ENCODE measurements at places on chromosomes 12 and 14.
A peak's percentile ranks its signal among the peaks of the same experiment; 100 is the strongest.

DNA sequence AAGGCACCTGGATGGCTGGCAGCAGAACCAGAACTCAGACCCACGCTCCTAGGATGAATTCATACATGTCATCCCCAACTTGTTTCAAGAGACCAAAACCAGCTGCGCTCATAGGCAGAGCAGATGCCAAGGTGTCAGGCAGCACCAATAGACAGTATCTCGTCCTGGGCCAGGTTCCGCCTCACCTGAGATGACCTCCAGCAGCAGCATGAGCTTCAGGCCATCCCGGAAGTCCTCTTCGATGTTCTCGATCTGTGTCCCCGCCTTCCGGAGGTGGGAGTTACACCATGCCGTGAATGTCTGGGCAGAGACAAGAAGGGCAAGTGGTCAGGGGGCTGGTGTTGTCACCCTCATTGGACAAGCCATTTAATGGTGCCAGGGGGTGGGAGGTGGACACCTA is 53.7 kb downstream of the ACTN1 start:
- no peak for DNase-seq

DNA sequence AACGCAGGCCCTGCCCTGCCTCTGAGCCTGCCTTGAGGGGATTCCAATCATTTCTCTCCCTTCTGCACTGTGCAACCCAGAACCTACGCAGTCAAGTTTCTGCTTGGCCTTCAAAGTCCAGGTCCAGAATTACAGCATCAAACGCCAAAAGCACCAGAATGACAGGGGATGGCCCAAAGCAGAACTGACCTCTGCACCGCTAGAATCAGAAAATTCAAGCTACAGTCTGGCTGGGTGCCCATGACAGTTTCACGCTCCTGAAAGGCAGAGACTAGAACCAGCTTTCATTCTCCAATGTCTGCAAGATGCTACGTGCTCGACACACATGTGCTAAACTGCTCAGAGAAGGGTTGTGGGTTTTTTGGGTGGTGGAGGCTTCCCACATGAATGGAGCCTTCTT is 4.1 kb downstream of the CLMN start:
- DNase-seq, result no peak

GRCh38 chr14:49954171-49954631 is 61.3 kb downstream of the ARF6 start:
- DNase-seq, result peak; percentile 76

DNA sequence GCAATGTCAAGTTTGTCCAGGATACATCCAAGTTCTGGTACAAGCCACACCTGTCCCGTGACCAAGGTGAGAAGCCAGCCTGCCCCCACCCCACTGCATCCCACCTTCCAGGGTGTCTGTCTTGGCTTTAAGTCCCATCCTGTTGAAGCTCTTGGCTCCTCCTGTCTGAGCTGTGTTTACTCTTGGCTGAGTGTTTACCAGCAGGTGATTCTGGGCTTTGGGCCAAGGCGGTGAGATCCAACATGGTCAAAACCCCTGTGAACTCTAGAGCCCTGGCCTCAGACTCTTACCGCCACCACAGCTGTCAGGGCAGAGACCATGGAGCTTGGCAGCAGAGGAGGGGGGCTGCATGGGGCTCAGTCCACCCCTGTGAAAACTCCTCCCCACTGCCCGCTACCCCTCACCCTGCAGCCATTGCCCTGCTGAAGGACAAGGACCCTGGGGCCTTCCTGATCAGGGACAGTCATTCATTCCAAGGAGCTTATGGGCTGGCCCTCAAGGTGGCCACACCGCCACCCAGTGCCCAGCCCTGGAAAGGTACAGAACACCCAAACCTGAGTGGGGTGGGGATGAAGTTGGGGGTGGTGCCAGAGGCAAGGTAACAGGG is 11.6 kb downstream of the TNS2 start:
- DNase-seq, result no peak

DNA sequence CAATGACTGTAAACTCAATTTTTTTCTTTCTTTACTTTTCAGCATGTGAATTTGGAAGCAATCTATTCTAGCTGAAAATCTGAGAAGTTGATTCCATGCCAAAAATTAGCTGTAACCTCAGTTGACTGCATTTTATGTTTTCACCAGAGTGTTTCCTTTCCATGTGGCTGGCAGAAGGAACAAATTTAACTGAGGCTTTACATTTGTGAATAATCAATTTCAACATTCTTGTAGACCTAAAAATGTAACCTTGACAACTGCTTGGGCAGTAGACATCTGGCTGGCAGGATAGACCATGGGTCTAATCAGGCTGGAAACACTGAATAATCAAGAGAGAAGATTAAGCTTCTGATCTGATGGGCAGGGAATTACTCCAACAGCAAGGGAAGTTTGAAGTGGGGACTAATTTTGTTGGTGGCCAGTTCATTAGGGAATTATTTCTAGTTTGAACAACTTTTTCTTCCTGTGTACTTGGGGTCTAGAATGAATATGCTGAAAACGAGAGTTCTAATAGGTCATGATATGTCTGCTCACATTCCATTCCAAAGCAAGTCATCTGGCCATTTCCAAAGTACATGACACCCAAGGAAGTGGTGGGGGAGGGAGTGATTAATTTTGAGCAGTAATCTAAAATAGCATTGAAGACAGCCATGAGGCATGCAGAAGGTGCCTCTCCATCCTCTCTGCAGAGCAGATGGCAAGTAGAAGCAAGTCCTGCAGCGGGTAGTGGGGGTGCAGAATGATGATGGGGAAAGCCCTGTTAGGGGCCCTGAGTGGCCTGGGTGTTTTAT is 68.2 kb downstream of the ATP23 start:
- DNase-seq, result no peak

GRCh38 chr12:79012636-79013035 is 148.1 kb downstream of the SYT1 start:
- DNase-seq, result no peak

GRCh38 chr12:25372002-25372401 is 121.3 kb upstream of the KRAS start:
- no peak for DNase-seq

DNA sequence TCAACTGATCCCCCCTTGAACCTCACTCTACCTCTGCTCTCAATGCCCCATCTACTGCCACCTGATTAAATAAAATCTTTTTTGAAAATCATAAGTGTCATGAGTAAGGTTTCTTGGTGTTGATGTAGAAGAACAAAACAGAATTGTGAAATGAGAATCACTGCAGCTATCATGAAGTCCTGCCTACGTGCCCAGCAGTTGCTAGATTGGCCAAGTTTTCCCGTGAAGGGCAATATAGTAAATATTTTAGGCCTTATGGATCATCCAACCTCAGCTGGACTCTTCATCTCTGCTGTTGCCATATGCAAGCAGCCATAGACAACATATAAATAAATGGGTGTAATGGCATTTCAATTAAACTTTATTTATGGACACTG is 5.2 kb upstream of the OAS3 start:
- no peak for DNase-seq

DNA sequence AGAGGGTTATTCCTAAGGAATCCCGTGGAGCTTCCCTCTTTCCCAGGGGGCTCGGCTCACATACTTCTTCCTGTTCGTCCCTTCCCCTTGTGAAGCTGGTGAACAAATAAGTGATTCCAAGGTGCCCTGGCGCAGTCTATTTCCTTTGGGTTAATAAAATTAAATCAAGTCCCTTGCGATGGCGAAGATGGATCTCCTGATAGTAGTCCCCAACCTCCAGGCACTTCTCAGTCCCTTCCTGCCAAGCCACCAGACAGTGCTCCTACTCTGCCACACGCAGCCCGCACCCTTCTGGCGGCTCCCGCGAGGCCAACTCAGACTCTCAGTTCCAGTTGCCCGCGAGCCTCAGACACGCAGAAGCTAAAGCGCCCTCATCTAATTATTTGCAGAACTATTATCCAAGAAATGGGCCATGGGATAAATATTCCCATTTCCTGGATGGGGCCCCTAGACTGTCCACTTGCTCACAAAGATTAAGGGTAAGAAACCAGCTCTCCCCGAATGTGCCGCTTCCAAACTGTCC is 2.4 kb upstream of the SIX6 start:
- no peak for DNase-seq

DNA sequence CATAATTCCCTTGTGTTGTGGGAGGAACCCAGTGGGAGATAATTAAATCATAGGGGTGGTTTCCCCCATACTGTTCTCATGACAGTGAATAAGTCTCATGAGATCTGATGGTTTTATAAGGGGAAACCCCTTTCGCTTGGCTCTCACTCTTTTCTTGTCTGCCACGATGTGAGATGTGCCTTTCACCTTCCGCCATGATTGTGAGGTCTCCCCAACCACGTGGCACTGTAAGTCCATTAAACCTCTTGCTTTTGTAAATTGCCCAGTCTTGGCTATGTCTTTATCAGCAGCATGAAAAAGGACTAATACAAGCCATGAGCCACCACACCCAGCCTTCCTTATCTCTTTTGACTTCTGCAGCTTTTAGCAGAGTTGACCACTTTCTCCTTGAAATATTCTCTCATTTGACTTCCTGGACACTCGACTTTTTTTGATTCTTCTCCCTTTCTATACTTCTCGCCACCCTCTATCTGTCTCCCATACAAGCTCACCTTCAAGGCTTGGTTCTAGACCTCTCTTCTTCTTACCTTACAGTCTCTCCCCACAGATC is 2.3 kb downstream of the MTERF2 start:
- no peak for DNase-seq

DNA sequence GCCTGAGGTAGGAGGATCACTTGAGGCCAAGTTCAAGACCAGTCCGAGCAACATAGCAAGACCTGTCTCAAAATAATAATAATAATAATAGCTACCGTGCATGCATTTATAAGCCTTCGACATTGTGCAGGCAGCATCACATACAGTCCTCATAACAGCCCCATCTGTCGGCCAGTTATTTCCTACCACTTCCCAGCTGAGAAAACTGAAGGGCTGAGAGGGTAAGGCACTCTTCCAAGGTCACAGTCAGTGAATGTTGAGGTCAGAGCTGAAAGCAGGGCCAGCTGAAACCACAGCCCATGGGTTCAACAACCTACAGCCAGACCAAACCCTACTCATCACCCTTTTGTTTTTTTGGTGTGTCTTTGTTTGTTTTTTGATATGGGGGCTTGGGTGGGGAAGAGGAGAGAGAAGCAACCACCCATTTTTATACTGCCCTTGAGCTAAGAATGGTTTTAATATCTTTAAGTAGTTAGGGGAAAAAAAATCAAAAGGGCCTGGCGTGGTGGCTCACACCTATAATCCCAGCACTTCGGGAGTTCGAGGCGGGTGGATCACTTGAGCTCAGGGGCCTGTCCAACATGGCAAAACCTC is 16.8 kb upstream of the ITPK1 start:
- DNase-seq, result peak; percentile 43

DNA sequence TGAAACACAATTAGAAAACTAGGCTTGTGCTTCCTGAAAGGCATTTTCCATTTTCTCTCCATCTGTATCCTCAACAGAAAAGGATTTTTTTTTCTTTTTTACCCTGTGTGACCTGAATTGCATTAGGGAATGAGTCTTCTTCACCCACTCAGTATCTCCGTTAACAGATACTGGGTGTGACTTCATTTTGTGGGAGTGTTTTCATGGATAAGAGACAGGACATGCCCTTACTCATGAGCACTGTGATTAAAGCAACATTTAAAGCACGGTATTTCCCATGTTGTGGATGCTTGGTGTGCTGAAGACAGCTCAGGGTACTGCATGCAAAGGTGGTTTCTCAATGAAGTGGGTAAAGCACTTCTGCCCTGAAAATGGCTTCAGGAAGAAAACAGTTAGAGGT is 1397.3 kb upstream of the TMEM132C start:
- DNase-seq, result no peak

DNA sequence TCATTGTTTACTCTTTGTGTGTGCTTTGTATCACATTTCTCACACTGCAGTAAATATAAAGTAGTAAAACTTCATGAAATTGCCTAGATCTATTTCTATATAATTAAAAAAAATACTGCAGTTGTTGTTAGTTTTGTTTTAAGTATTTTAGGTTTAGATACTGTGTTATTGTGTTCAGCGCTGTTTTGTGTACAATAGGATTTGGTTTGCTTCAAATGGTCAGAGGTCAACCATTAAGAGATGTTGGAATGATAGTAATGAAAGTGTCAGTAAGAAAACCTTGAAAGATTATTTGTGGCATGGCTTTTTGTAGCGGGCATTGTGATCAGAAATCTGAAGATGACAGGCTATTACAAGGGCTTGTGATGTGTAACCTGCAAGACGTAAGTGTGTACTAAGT is 67.9 kb downstream of the RAD51B start:
- no peak for DNase-seq

- DNase-seq, result no peak
Measured at GRCh38 chr14:73634011-73634833, 10.6 kb upstream of the DNAL1 start.

GRCh38 chr14:66638689-66639088 is 130.7 kb downstream of the GPHN start:
- DNase-seq, result peak; percentile 72

DNA sequence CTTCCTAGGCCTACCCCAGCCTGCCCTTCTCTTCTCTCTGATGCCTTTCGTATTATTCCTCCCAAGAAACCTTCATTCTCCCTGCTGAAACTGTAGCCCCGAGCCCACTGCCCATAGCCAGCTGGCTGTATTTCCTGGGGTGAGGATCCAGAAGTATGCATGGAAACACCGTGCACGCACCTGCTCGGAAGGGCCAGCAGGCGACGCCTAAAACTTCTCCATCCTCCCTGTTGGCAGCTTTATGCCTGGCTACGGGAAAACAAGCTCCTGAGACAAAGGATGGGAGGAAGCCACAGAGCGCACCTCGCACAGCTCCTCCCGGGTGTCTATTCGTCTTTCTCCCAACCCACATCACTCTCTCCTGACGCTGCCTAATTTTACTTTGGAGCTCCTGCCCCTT is 69.0 kb upstream of the CAPRIN2 start:
- no peak for DNase-seq

DNA sequence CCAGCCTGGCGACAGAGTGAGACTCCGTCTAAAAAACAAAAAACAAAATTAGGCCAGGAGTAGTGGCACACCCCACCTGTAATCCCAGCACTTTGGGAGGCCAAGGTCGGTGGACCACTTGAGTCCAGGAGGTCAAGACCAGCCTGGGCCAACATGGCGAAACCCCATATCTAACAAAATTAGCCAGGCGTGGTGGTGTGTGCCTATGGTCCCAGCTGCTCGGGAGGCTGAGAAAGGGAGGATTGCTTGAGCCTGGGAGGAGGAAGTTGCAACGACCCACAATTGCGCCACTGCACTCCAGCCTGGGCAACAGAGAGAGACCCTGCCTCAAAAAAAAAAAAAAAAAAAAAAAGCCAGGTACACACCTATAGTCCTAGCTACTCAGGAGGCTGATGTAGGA is 37.0 kb downstream of the KDM2B start:
- DNase-seq, result no peak

DNA sequence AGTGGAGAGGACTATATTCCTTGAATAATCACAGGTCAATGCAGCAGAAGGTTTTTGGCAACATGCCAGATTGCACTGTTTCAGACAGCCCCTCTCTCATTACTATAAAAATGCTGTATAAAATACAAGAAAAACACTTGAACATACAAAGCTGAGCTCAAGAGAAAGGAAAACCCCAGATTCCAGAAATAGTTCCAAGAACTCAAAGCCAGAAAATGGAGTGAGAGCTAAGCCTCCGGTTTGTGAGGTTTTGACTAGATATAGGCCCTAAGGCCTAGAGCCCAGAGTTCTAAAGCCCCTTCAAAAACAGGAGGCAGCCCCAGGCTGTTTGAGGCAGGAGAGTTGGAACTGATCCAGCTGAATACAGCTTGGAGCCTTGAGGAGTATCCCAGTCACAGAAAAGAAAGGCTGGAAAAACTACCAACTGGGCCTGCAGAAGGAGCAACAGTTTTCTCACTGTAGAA is 29.4 kb upstream of the ACTN1 start:
- DNase-seq, result peak; percentile 33

Measured in EL (cell line).